Thymus (tissue), 14 donors: ENCODE measurements at places on chromosomes 2 and 18.

DNA sequence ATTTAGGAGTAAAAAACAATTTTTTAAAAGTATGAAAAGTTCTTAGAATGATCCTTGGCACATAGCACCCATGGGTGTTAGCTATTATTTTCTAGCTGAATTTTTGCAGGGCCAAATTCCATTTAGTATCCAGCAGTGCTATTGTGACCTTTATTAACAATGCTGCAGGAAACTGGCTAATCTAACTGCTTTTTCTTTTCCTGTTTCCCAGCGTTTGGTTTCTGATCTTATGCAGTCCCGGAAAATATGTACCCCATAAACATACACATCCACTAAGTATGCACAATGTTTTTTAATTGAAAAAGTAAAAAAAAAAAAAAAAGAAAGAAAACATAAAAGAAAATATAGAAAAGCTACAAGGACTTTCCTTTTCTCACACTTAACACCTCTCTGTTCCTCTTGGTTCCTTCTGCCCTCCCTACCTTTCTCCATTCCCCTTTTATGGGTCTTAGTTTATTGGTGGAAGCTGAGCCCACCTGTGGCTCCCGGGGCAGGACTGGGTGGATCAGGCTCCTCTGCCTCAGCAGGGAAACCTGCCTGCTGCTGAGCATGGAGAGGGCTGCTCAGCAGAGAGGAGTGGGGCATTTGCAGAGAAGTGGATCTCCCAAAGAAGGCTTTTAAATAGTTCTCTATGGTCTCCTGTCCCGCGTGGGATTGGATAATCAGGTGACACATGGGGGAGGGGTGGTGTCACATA is 9.3 kb upstream of the SLC16A14 start:
- no peaks in the 10 kb centered on the region for H3K36me3 ChIP-seq
- H3K4me1 ChIP-seq: no peaks in the 10 kb centered on the region
- no peak for DNase-seq
- no peak overlapping the region for H3K4me3 ChIP-seq

DNA sequence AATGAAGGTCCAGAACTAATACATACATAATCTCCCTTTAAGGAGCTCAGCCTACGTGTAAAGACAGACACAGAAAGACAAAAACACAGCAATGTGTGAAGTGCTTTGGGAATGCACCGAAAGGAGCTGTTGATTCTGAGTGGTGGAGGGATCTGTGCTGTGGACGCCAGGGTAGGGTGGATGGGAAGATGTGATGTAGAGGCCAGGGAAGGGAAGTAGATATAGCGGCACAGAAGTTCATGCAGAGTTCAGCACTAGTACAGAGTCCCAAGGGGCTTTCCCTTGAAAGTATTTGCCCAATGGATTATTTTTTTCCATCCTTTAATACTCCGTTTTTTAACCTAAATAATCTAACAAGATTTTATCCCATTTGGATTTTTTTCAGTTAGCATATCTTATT is 32.1 kb upstream of the DOCK10 start:
- no peak overlapping the region for H3K4me3 ChIP-seq
- H3K36me3 ChIP-seq: no peaks in the 10 kb centered on the region
- H3K27me3 ChIP-seq: no peaks in the 10 kb centered on the region
- no peak for DNase-seq
- H3K27ac ChIP-seq: no peak overlapping the region

DNA sequence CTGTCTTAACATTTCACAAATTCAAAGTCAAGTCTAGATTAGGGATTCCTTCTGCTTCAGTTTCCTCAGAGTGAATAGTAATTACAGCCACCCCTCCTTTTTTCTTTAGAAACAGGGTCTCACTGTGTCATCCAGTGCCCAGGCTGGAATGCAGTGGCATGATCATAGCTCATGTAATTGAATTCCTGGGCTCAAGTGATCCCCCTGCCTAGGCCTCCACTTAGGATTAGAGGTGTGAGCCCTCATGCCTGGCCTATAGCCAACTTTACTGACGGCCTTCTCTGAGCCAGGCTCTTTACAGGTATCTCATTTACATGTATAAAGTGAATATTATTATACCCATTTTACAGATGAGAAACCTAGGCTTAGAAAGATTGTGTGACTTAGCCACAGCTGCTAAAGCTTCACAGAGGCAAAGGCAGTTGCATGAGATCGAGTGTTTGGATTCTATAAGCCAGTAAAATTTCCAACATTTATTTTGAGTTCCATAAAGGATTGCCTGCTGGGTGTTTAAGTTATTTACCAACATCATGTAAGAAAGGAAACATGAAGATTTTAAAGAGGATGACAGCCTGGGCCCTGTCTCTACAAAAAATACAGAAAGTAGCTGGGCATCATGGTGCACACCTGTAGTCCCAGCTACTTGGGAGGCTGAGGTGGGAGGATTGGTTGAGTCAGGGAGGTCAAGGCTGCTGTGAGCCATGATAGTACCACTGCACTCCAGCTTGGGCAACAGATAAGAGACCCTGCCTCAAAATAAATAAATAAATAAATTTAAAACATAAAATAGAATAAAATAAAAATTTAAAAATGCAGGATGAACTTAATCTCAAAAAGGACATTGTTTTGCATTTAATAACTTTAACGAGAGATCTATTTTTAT is 1.8 kb downstream of the ENOSF1 start:
- peaks cover 11% of the 10 kb centered on the region for H3K36me3 ChIP-seq
- H3K27ac ChIP-seq: no peak overlapping the region
- peaks cover 5% of the 10 kb centered on the region for H3K4me1 ChIP-seq

DNA sequence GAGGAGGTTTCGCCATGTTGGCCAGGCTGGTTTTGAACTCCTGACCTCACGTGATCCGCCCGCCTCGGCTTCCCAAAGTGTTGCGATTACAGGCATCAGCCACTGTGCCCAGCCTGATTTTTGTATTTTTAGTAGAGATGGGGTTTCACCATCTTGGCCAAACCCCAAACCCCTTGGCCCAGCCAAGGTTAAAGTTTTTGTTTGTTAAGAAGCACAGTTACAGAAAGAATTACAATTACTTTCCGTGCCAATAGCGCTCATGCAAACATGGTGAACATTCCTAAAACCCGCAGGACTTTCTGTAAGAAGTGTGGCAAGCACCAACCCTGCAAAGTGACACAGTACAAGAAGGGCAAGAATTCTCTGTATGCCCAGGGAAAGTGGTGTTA is 26.1 kb downstream of the ITSN2 start:
- no peak overlapping the region for H3K4me3 ChIP-seq
- no peaks in the 10 kb centered on the region for H3K4me1 ChIP-seq
- no peaks in the 10 kb centered on the region for H3K27me3 ChIP-seq
- no peaks in the 10 kb centered on the region for H3K36me3 ChIP-seq
- DNase-seq: no peak

DNA sequence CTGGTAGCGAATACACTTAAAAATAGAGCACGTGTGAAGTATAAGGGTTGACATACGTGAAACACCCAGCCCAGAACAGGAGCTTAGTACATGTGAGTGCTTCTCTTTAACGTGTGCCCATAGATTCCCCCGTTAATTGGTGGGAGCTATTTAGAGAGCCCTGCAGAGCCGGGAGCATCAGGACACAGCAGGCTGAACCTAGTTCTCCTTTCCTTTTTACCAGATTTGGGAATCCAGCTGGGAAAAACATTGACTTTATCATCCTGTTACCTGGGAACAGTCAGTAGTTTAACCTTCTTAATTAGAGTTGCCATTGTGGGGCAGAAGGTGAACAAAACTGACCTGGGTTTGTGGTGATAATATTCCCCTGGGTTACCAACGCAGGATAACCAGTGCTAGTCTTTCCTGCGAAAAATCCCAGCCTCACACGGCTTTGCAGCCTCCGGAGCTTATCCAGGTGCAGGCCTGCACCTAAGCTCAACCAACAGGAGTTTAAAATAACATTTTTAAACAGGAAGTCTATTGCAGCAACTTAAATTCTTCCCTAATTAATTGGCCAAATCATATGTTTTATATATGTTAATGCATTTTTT is 78.1 kb upstream of the SPTBN1 start:
- no peak overlapping the region for H3K27ac ChIP-seq
- H3K27me3 ChIP-seq: no peaks in the 10 kb centered on the region
- DNase-seq: no peak
- H3K36me3 ChIP-seq: no peaks in the 10 kb centered on the region
- no peak overlapping the region for H3K4me3 ChIP-seq
